ENCODE measurements at places on chromosomes 4 and X.

DNA sequence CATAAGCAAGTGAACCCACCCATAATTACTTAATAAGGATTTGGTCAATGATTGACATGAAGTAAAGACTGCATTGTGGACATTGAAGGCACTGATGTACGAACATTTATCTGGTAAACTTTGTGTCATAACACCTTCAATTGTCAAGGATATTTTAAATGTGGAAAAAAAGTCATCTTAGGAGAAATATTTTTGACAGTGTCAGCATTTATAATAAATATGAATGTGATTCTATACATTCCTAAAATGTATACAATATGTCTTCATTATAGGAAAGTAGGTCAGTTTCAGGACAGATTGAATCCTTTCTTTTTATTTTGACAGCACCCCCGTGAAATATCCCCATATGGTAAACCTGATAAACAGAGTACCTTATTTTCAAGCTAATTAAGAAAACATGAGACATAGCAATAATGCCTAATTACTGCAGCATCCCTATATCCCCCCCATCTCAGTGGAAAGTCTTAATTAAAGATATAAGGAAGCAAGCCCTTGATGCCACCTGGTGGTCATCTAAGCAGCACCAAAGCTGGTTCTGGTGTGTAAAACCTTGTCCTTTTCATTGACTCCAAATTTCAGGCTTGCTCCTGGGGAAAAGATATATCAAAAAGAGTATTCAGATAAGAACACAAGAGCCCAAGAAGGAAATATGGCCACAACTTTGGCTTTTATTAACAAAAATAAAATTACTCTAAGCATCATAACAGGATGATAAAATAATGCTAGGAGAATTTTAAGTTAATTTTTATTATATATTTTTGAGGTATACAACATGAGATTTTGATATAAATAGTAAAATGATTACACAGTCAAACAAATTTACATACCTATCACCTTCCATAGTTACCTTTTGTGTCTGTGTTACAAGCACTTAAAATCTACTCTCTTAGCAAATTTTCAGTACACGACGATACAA is 379.7 kb downstream of the TLL1 start:
- no peak for DNase-seq

GRCh38 chr4:68765876-68766275 is 49.9 kb upstream of the UGT2B10 start:
- DNase-seq: no peak

DNA sequence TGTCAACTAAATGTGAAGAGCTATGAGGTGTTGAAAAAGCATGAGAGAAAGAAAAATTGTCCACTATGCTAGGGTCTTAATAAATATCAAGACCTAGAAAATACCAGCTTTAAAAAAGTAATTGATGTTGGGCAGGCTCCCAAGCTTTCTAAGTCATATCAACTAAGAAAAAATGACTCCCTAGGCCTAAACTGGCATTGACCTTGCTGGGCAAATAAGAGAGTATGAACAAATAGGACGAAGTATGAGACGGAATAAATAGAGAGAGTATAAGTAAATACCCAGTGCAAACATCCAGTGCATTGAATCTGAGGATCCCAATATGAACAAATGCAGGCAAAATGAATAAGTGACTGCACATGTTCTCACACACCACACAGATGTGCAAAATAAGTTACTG is 3.2 kb downstream of the KDR start:
- DNase-seq: no peak

GRCh38 chr4:136731025-136731424 is 801.3 kb downstream of the PCDH18 start:
- no peak for DNase-seq

- no peak for DNase-seq
Observed at GRCh38 chrX:29470030-29470429, 745.3 kb upstream of the MAGEB2 start.

DNA sequence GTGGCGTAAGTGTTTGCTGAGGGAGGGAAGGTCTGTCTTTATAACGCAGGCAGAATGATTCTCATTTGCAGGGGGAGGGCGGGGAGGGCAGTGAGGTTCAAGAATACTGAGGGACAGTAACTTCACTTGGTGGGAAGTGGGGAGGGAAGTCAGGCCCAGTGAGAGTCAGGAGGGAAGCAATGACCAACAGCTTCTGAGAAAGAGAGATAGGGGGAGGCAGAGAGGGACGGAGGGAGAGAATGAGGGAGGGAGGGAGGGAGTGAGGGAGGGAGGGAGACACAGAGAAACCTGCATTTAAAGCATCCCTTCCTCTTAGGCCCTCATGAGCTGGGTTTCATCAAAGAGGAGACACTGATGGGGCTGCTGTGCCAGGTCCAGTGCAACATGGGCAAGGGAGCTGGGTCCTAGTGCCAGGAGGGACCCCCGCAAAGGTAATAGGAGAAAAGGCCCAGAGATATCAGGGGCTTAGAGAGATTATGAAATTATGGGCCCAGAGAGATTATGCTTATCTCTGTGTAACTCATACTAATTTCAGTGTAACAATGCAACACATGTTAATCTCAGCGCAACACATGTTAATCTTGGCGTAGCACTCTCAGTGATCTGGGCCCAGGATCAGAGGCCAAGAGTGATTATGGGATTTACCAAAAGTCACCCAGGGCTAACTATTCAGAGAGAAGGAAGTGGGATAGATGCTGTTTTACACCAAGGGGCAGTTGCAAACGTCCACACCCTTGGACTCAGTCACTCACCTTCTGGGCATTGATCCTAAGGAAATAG is 112.1 kb downstream of the DRD5 start:
- no peak for DNase-seq

DNA sequence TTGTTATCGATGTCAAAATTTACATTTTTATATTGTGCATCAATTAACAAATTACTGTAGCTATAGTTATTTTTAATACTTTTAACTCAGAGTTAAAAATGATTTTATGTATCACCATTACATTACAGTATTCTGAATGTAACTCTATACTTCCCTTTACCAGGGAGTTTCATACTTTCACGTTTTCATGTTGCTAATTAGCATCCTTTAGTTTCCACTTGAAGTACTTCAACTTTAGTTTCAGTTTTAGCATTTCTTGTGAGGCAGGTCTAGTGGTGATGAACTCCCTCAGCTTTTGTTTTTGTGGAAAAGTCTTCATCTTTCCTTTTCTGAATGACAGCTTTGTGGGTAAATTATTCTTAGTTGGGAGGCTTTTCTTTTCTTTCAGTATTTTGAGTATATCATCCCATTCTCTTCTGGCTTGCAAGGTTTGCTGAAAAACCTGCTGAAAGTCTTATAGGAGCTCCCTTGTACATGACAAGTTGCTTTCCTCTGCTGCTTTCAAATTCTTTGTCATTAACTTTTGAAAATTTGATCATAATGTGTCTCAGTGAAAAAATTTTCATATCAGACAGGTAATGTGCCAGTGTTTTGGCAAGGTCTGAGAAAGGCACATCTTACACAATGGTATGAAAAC is 9.8 kb upstream of the CISD2 start:
- DNase-seq: no peak

DNA sequence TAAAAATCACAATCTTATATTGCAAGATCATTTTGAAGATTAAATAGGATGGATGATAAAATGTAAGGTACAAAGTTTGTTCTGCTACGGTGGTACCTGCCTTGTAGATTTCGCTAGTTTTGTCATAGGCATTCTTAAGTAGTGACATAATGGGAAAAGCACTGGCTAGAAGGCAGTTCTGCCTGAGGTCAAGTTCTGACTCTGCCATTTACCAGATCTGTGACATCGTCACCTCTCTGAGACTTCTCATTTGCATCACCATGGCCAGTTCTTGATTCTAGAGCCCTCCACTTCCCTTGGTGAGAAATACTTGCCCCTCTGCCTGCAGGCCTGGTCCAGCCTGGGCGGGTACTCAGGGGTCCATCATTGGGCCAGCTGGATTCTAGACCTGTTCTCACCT is 85.2 kb downstream of the HS3ST1 start:
- DNase-seq: no peak

- no peak for DNase-seq
Observed at GRCh38 chrX:111687305-111687704, 6.3 kb downstream of the ALG13 start.

DNA sequence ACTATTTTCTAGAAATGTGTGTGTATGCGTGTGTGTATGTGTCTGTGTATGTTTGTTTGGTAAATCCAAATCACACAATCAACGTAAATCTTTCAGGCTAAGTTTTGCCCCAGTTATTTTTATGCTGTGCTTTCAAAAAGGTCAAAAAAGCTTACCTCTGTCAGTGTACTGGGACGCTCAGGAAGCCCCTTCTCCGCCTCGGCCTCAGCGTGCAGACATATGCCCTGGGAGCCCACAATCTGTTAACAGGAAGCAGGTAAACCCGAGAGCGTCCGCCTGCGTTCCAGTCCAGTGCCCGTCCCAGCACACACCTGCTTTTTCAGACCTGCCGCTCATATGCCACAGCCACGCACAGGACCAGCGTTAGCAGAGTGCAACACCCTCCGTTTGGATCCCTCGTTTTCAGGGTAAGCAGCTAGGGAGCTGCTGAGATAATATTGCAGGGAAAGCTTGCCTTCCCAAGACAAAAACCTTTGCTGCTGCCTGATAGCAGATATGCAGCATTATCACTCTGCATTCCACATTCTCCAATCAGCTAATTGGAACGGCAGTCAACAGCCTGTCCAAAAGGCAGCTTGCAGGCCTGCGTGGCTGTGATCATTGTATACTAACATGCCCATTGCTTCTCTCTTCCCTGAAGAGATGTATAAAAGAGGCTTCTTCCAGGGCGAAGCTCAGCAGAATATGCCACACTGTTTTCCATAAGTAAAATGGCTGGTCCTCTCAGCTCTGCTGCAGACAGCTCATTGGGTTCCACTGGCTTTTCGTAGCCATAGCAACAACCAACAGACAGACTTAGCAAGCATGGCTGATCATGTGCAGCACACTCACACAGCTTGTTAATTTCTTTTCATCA is at the start of gene SORBS2:
TSS of gene SORBS2 (minus strand) at position 686 of the 856 bp plus-strand sequence. CDS start 121,623 bp downstream, outside the sequence.
- no peak for DNase-seq

DNA sequence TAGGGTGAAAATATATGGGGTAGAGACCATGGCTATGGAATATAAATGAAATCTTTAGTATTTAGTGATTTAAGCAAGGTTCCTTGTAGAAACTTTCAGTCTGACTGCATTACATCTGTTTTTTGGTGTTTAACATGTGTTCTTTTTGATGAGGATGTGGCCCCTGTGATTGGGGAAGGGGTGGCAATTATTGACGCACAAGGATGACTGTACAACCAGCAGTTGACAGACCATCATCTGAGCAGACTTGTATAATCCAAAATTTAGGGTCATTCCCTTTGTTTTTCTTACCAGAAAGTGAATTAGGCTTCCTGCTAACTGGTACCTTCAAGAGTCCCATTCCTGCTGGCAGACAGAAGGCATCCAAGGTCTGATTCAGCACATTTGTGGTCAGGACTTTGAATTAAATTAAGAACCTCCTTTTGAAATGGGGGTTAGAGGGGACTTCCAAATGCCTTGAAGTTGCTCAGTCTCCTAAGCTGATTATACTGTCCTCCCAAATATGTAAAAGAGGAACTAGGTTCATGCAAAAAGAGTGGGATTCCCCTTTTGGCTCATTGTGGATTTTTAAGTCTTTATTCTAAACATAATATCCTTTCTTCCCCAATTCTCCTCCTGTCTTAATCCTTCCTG is 112.4 kb upstream of the CXCL13 start:
- no peak for DNase-seq

GRCh38 chr4:36198861-36199260 is 45.5 kb downstream of the ARAP2 start:
- DNase-seq: no peak

DNA sequence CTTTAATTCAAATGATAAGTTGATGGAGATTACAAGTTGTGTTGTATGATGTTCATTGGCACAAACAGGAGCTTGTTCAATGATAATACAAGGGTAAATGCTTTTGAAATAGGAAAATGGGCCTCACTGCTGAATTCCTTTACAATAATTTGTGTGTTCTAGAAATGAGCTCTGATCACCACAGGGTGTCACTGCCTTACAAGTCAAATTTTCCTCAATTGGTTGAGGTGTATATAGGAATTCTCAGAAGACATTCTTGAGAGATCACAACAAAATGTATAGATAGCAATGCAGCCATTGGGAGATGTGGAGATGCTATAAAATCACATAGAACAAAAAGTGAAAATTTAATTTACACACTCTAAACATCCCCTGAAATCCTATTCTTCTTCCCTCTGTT is 49.6 kb downstream of the KLF8 start:
- DNase-seq: no peak

GRCh38 chrX:55484948-55485347 is 4.7 kb downstream of the USP51 start:
- DNase-seq: no peak

DNA sequence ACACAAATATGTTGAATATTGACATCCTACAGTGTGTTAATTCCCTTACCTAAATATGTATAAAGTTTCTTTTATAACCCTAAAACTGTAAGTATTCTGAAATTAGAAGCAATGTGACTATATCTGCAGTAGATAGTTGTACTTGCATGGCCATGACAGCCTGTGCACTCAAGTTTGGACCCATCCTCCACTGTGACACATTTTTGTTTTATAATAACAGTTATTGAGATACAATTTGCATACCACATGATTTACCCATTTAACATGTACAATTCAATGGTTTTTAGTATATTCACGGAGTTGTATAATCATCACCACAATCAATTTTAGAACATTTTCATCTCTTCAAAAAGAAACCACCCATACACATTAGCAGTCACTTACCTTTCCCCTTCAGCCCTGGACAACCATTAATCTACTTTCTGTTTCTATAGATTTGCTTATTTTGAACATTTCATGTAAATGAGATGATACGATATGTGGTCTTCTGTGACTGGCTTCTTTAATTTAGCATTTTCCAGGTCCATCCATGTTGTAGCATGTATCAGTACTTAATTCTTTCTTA is 29.6 kb downstream of the HERC3 start:
- DNase-seq: no peak

- no peak for DNase-seq
Observed at GRCh38 chr4:23091711-23092110, 399.0 kb downstream of the GBA3 start.

GRCh38 chrX:123745511-123745910 is 12.7 kb upstream of the THOC2 start:
- no peak for DNase-seq

DNA sequence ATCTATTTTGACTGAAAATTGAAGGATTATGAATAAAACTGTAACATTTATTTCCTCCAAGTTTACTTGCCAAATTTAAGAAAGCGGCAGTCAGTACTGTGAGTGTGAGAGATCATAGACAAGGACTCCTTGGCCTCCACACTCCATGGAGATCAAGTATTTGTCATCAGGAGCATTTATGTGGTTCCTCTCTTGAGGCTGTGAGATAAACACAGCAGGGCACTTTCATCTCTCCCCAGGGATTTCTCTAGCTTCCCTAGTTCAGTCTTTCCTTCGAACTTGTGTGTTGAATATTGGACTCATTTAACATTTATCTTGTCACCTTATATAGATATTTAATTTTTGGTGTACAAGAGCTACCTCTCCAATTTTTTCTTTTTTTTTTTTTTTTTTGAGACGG is 40.8 kb downstream of the PDE5A start:
- DNase-seq: no peak

All from T-cell (primary cell).